ENCODE measurements at places on chromosomes 3 and 15. TPM values are rescaled to one million over a fixed set of nuclear protein-coding genes. Genes with fewer than 3 reads are reported as not detected.

Gene FBXL22
- 0.66 TPM for total RNA-seq

DNA sequence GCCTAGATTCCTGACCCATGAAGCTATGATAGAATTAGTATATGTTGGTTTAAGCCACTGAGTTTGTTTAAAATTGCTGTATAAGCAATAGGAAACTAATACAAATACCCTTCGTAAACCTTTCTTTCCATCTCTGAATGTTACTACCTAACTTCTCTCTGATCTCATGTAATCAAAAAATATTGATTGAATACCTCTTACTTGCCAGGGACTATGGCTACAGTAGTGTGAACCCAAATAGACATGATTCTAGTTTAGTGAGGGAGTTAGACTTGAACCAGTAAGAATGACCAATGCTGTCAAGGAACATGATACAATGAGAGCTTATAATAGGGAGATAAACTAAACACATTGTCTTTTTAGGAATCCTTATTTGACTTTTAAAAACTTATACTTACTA lies 19.4 kb downstream of the STT3B start:
- DNase-seq = no peak

GRCh38 chr3:56368846-56369245 lies 99.4 kb downstream of the ERC2 start:
- DNase-seq = no peak

- DNase-seq = no peak
Measured at GRCh38 chr3:167304077-167304476, 76.0 kb downstream of the ZBBX start.

GRCh38 chr3:194142156-194142910 lies 6.4 kb downstream of the HES1 start:
- no peak for DNase-seq
